ENCODE measurements at places on chromosomes 5 and 9.

GRCh38 chr5:72082048-72082447, 25.2 kb upstream of the MAP1B start:
- no peak for DNase-seq

- no peak for DNase-seq
Measured at GRCh38 chr9:95009459-95009858, 283.0 kb downstream of the AOPEP start.

GRCh38 chr9:83067579-83067978, 4.6 kb upstream of the RASEF start:
- DNase-seq: no peak

GRCh38 chr5:24630918-24631317, 13.9 kb downstream of the CDH10 start:
- DNase-seq: no peak

- no peak for DNase-seq
Measured at GRCh38 chr5:152084476-152084875, 159.8 kb upstream of the GLRA1 start.

GRCh38 chr5:145872486-145872885, 328 bp downstream of the GRXCR2 start:
- no peak for DNase-seq

- no peak for DNase-seq
Measured at GRCh38 chr9:2624051-2624682, 2.6 kb downstream of the VLDLR start.

- no peak for DNase-seq
Measured at GRCh38 chr5:81899123-81899522, 72.7 kb upstream of the ATG10 start.

- DNase-seq: no peak
Measured at GRCh38 chr9:134423166-134423565, 96.9 kb downstream of the RXRA start.

- DNase-seq: no peak
Measured at GRCh38 chr5:104062621-104063377, 500.2 kb upstream of the NUDT12 start.

- DNase-seq: no peak
Measured at GRCh38 chr9:89849096-89849495, 244.3 kb downstream of the GADD45G start.

GRCh38 chr5:175457466-175457865, 13.5 kb upstream of the DRD1 start:
- no peak for DNase-seq

- DNase-seq: no peak
Measured at GRCh38 chr9:134317790-134318414, 8.4 kb upstream of the RXRA start.

DNA sequence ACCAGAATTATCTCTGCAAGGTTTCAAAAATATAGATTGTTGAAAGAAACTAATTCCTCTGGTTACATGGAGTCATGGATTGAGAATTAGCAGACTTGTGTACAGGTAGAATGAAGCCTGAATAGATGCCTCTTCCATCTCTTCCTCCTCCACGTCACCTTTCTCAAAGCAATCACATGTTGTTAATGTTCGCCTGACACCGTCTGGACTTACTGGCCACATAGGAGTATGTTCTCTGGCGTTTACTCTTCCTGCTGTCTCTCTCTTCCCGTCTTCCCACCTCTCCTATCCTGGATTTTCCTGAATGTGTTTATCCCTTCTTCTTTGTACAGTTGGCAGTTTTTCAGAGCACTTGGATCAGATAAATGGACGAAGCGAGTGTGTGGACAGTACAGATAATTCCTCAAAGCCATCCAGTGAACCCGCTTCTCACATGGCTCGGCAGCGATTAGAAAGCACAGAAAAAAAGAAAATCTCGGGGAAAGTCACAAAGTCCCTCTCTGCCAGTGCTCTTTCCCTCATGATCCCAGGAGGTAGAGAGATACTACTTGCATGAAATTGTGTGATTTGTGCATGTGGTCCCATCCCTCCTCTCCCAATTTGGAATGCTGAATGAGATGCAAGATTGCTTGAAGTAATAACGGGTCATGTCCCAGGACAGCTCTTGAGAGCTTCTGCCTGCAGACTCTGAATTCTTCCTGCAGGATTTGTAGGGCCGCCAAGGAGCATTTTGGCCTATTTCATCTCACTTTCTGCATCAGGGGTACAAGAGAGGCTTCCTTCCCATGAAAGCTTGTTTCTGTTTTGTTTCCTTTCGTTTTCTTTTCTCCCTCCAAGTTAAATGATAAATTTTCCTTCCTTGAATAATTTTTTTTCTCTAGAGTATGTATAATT, 47.3 kb downstream of the CD180 start:
- no peak for DNase-seq

DNA sequence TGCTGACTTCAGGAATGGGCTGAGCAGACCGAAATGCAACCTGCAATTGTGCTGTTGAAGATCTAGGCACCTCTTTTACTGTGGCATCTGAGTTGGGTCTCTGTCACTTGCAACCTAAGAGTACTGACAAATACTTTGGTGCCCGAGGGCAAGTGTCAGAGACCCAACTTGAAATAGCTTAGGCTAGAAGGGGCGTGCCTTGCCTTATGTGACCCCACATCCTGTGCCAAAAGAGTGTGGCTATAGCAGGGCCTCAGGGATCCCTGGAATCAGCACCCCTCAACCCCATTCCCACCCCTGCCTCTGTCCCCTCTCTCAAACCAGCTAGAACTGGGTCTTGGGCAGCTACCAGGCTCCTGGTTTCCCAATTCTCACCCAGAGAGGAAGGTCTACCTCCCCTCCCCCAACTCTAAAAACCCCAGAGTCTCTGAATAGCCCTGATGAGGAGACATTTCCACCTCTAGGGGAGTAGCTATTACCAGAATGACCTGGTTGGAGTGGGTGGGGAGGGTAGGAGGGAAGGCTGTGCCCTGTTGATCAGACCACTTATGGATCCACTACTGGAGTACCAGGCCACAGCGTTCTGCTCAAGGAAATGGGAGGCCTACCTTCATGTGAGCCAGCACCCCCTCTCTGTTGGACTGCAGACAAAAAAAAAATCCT, 17.5 kb downstream of the RAI14 start:
- no peak for DNase-seq

DNA sequence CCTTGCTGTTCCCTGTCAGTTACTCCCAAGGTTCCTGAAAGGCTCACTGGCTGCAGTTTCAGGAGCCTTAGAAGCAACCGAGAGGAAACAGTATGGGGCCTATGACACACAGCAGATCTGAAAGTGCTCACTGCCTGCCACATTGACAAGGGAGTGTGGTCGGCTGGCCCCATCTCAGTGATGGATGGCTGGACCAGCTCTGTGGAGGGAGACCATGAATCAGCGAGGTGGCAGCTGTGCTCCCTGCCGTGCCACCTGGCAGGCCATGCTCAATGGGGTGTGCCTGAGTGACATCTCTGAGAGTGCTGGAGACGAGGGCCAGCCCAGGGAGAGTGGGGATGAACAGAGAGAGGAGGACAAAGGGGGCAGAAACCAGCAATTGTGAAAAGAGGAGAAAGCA, 49.1 kb downstream of the DOCK2 start:
- no peak for DNase-seq

- no peak for DNase-seq
Measured at GRCh38 chr5:174397206-174397605, 327.2 kb upstream of the MSX2 start.

GRCh38 chr9:5536684-5537083, 26.4 kb downstream of the PDCD1LG2 start:
- DNase-seq: no peak

- no peak for DNase-seq
Measured at GRCh38 chr5:157088342-157088990, 20.4 kb downstream of the HAVCR2 start.

DNA sequence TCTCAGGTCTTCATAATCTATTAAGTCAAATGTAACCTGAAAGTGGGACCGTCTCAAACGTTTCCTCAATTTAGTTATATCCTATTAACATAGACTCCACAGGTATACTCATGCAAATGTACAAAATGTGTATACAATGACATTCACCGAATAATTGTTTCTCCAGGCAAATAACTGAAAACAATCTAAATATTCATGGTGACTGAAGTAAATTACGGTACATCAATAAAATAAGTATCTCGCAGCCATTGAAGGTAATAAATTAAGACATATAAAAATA, 482 bp downstream of the IARS1 start:
- DNase-seq: no peak

GRCh38 chr5:17336054-17336453, 118.6 kb downstream of the BASP1 start:
- no peak for DNase-seq

GRCh38 chr9:11182001-11182400, 569.2 kb upstream of the PTPRD start:
- DNase-seq: no peak

DNA sequence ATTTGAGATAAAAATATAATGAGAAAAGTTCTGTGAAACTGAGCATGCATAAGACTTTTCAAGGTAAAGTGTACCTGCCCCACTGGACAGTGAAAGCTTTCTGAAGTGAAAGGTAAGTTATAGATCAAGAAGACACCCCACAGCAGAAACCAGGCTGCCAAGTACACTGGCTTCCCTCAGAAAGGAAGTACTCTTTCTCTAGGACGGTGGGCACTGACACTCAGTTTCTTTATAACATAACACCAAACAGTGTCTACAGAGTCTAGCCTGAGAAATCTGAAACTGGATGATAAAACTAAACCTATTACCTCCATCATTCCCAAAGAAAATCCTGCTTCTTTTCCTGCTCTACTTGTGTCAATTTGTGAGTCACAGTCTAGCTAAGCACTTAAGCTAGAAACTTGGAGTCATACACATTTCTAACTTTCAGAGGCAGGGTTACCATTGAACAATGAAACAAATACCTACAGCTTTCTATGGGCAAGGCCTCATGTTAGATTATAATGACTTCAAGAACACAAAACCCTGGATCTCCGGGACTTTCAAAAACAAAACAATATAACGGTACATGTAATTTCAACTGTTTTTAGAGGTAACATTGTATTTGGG, 136.7 kb downstream of the CPLANE1 start:
- DNase-seq: no peak

DNA sequence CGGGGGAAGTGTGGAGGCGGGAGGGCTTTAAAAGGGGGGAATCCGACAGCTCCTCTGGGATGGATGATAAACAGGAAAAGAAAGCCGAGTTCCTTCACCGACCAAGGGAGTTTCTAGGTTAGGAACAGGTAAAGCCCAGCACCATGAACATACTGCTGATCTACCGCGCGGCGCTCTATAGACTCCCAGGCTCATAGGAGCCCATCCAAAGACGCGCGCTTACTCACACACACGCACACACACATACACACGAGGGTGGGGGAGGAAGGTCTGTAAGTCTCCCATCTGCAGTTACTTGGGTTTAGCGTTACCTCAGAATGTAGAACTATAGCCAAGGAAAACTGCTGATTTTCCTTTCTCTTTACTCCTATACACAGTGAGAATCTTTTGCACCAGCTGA, 2.6 kb upstream of the GABRB2 start:
- no peak for DNase-seq

DNA sequence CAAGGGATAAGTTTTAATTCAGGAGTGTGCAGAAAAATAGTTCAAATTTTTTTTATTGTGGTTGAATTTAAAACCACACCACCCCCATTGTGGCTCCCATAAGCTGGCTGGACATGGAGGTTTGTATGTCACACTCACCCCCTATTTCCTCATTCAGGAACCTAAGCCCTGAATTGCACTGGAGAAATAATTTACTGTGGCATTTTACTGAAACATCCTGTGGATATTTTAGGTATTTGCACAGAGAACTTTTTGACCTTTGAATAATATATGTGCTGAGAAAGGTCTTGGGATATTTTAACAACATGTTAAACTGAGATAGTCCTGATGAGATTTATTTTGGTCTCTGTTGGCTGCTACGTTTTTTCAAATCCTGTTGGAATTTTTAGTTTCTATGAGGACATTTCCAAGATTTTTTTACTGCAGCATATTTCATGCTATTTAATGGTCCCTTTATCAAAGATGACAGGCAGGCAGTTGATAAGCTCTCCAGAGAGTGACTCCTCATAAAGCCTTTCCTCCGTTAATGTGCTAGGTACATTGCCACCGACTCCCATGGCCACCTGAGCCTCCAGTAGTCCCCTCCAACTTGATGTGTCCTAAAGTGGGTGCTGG, 51.2 kb upstream of the PALM2AKAP2 start:
- no peak for DNase-seq

DNA sequence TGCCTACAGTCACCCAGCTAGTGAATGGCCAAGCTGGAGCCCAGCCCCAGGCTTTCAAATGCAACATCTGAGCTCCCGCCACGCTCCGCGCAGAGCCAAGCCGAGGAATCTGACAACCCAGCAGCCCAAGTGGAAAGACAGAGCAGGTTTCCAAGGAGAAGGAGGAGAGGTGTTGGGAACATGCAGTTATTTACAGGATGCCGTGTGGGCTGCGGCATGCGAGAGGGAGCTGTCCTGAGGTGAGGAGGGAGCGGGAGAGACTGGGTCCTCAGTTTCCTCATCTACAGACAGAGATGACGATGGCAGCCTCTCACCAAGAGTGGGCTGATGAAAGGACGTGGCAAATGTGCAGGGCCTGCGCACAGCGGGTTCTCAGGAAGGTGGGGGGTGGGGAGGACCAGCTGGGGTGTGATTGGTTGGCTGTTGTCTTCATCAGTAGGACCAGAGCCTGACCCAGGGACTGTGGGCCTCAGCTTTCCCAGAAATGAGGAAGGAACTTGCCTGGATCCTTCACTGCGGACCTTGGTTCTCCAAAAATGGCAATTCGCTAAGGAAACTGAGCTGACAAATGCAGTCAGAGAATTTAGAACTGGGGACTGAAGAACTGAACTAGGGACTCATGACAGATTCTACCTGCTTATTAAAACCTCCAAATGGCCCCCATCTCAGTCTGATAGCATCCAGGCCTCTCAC, 14.8 kb upstream of the CPLX2 start:
- no peak for DNase-seq

DNA sequence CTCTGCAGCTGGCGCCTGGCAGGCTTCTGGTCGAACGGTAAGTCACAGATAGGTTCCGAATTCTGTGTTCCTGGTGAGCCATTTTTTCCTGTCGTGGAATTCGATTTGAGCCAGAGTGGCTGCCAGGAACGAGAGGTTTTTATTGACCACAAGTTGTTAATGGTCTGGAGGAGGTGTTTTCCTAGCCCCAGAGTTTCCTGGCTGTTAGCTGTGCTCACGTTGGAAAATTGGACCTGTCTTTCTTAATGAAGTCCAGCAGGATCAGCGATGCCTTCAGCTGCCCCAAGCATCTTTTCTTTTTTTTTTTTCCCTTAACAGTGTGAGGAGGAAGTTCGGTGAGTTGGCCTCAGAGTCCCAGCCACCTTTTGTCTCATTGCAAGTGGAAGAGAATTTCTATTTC, 62.9 kb downstream of the COL5A1 start:
- DNase-seq: no peak

- no peak for DNase-seq
Measured at GRCh38 chr5:135993880-135994636, 34.7 kb upstream of the TGFBI start.

GRCh38 chr9:84604223-84604622, 65.3 kb upstream of the NTRK2 start:
- DNase-seq: no peak

GRCh38 chr9:20391208-20391607, 231.1 kb downstream of the MLLT3 start:
- DNase-seq: no peak

All from activated CD4-positive, alpha-beta T cell treated with anti-CD3 and anti-CD28 coated beads, Interleukin-2, amount 50 U/mL, for 24 hours (primary cell).